ENCODE measurements at places on chromosomes 2 and 18. TPM values are rescaled to one million over a fixed set of nuclear protein-coding genes. Genes with fewer than 3 reads are reported as not detected.

- DNase-seq = no peak
Measured at GRCh38 chr2:10613263-10613662, 76.5 kb downstream of the NOL10 start.

The FAP gene
- total RNA-seq = 2.1 TPM

GRCh38 chr2:190862571-190862991 is 18.0 kb upstream of the GLS start:
- DNase-seq = no peak

The TMEM17 gene
- total RNA-seq = 3.3 TPM

- DNase-seq = no peak
Measured at GRCh38 chr18:24185805-24186204, 46.9 kb downstream of the CABYR start.

- DNase-seq = no peak
Measured at GRCh38 chr2:186907897-186908296, 58.9 kb upstream of the ZSWIM2 start.

DNA sequence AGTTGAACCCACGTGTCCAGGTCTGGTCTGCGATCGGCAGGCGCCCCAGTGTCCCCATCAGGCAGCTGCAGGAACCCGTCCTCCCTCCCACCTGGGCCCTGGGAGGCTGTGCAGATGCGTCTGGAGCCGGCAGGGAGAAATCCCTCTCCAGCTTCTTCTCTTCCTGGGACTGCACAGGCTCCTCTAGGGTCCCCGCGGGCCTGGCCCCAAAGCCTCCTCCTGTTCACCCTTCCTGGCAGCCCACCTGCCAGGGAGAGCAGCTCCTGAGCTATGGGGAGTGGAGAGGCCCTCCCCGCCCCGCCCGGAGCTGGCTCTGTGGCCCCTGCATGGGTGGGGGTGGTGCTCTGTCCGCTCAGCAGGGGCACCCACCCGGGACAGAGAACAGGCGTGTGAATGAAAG is 179.2 kb upstream of the ALKAL2 start:
- DNase-seq = no peak

DNA sequence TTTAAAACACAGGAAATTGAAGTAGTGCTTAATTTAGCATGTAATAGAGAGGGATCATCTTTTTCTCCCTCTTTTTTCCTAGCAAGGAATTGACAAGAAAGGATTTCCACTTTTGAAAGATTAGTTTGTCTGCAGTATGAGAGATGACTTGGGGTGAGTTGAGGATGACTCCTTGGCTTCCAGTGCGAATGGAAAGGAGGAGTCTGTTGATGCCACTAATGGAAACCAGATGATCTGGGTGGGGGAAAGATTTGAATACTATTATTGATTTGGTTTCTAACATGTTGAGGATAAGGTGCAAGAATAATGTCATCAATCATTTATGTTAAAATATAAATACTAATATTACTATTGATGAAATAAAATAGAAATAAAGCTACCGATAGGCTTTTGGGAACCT is 205.4 kb downstream of the PPP1R1C start:
- DNase-seq = no peak

DNA sequence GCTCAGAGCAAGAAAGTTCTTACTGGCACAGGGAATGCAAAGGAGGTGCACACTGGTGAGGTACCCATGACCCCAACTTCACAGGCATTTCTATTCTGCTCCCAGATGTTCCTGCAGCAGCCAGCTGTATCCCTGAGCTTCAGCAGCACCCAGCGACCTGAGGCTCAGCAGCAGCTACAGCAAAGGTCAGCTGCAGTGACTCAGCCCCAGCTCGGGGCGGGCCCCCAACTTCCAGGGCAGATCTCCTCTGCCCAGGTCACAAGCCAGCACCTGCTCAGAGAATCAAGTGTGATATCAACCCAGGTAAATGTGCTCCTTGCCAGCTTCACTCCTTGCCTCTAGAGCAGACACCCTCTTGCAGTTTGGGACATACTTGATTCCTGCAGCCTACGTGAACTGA is 14.1 kb upstream of the RPL31 start:
- no peak for DNase-seq

Measured in Calu3 (cell line).